ENCODE measurements at places on chromosomes 13 and 19.

- DNase-seq, result no peak
Observed at GRCh38 chr13:40031031-40031430, 375.6 kb downstream of the COG6 start.

- no peak for DNase-seq
Observed at GRCh38 chr13:33096886-33097605, 80.8 kb downstream of the KL start.

DNA sequence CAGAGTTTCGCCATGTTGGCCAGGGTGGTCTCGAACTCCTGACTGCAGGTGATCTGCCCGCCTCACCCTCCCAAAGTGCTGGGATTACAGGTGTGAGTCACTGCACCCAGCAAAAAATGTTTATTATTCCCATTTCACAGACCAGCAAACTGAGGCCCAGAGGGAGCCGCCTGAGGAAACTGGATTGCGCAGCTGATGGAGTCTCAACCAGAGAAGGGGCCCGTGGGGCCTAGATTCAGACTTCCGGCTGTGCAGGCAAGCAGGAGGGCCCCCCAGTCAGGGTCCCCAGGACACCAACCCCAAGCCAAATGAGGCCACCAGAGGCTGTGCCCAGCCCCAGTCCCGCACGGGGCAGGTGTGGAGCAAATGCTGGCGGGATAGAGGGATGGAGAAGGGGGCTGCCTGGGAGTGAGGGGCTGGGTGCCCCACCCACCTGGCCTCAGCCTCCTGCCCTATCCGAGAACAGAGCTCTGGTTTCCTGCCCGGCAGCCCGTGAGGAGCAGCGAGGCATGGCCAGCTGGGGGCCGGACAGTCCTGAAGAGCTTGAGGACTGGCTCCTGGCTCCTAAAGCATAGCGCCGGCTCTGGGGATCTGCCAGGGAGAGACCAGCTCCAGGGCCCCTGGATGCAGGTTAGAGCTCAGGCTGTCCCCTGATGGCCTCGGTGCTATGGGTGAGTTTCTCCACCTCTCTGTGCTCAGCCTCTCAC lies 22.0 kb downstream of the MISP start:
- DNase-seq, result no peak

DNA sequence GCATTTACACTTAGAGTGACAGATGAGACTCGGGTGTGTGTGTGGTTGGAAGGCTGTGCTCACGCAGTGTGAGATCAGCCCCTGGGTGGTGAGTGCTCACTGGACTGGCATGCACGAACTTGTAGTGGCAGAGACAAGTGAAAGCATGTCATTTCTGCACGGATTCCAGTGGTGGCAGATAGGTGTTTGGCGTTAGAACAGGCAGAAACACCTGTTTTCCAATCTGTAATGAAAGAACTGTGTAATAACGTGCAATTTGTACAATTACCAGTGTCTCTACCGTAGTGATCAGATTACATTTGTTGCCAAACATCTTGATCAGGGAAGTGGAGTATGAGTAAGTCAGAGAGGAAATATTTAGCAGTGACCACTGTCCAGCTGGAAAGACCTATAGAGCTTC lies 8.2 kb downstream of the LAMP1 start:
- DNase-seq, result no peak

GRCh38 chr13:25943081-25943480 lies 108.7 kb downstream of the SHISA2 start:
- DNase-seq, result no peak

- no peak for DNase-seq
Observed at GRCh38 chr13:31875134-31875533, 135.8 kb downstream of the RXFP2 start.

GRCh38 chr19:40376286-40376862 lies 13.6 kb downstream of the HIPK4 start:
- no peak for DNase-seq

- peak; percentile 86 for DNase-seq
Observed at GRCh38 chr19:32339988-32340874, 5.2 kb upstream of the ZNF507 start.

GRCh38 chr19:16394681-16395375 lies 70.2 kb downstream of the KLF2 start:
- no peak for DNase-seq

DNA sequence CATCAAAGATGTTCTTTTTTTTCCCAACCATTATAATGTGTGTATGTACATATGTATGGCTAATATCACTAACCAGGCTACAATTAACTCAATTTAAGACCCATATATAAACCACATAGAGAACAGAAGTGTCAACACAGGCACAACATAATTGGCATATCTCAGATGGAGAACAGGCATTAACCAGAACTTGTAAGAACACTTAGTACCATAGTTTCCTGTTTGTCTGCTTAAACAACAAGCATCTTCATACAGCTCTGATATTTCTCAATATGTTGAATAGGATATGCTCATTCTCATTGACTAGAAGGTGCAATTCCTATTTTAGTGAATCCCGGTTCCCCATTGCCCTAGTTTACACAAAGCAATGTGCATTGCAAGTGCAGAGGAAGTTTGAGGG lies 116.9 kb upstream of the EDNRB start:
- DNase-seq, result no peak

GRCh38 chr13:73210218-73210883 lies 151.5 kb downstream of the KLF5 start:
- no peak for DNase-seq

GRCh38 chr13:26071691-26072090 lies 19.9 kb upstream of the SHISA2 start:
- DNase-seq, result no peak

DNA sequence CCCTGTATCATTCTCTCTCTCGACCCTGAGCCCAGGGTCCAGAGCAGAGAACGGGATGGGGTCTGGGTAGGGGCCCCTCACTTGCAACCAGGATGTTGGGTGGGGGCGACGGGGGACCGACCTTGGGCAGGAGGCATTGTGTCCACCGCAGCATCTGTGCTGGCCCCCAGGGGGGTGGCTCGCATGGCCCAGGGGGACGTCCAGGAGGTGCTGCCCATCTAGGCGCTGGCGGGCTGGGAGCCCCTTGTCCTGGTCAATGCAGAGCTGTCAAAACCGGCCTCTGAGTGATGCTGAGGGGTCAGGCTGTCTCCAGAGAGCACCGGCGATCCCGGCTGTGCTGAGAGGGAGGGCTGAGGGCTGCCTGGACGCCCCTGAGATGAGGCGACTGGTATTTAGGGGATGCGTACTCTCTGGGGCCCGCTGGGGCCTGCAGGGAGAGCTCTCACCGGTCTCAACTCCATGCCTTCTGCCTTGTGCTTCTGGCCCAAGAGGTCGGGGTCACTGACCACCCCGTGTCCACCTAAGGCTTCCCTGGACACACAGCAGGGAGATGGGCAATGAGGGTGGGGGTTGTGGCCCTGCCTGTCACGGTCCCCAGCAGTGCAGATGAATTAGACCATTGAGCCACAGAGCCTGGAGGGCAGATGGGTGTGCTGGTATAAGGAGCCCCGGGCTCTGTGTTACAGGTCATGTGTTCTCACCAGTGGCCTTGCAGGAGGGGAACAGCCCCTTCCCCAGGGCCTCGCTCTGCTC lies 8.6 kb downstream of the RPS9 start:
- DNase-seq, result no peak

DNA sequence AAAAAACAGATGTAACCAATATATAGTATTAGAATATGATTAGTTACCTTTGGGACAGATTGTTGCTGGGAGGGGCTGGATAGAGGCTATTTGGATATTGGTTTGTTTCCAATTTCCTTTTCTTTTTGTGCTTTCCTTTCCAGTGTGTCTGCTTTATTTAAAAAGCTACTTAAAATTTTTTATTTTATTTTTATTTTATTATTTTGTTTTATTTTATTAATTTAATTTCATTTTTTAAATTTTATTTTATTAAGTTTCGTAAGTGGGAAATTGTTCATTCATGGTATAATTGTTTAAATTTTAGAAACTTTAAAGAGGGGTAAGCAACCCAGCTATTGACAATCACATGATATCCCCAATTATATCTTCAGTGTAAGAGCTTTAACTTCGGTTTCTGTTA lies 2077.0 kb upstream of the PCDH20 start:
- no peak for DNase-seq

- DNase-seq, result no peak
Observed at GRCh38 chr19:2300533-2300932, 7.4 kb downstream of the LINGO3 start.

- no peak for DNase-seq
Observed at GRCh38 chr13:97573011-97573410, 139.0 kb downstream of the RAP2A start.

GRCh38 chr19:16825312-16826052 lies 3.7 kb upstream of the SIN3B start:
- no peak for DNase-seq

- DNase-seq, result no peak
Observed at GRCh38 chr13:44266305-44266704, 107.3 kb upstream of the SERP2 start.

GRCh38 chr13:92175330-92175729 lies 776.9 kb downstream of the GPC5 start:
- no peak for DNase-seq

DNA sequence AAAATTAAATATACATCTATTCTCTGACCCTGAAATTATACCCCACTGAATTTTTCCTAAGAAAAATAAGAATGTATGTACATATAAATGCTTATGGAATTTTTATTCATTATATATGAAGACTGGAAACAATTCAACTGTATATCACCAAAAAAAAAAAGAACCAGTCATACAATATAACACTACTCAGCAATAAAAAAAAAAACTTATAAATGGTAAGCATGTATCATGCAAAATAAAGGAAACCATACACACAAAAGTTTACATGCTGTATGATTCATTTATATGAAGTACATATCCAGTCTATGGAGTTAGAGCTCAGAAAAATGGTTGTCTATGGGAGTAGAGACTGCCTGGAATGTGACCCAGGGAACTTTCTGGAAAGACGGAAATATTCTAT lies 199.4 kb upstream of the MIR17HG start:
- DNase-seq, result no peak

GRCh38 chr19:33684538-33685232 lies 62.9 kb downstream of the CHST8 start:
- peak; percentile 39 for DNase-seq

DNA sequence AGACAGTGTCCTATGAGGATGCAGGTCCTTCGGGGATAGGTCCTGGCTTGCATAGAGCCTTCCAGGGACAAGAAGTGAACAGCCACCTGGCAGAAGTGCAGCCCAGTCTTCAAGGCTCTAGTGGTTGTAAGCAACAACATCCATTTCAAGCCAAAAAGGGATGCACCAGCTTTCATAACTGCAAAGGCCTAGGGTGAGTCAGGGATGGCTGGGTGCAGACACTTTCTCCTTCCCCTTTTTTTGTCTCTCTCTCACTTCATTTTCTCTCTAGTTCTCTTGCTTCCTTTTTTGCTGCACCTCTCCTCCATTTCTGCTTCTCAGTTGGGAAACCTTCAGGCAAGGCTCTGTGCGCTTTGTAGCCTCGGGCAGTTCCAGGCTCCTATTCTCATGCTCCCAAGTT lies 196.2 kb upstream of the ZNF536 start:
- DNase-seq, result no peak

DNA sequence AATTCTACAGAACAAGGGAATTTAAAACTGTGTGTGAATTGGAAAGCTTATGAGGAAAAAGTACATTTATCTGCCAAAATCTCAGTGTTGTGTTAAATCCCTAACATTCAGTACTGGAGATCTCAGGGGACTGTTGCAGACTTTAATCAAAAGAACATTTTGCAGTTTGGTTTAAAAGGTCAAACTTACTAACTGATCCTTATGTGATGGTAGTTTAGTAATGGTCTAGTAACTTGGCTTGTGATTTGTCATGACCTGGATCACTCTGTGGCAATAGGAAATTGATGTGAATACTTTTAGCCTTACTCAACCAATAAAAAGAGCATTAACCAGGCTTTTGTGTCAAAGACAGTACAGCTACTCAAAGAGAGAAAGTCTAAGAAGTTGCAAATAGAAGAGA lies 862.1 kb upstream of the MIR17HG start:
- no peak for DNase-seq

GRCh38 chr19:35509018-35509652 lies 4.3 kb downstream of the DMKN start:
- DNase-seq, result no peak

DNA sequence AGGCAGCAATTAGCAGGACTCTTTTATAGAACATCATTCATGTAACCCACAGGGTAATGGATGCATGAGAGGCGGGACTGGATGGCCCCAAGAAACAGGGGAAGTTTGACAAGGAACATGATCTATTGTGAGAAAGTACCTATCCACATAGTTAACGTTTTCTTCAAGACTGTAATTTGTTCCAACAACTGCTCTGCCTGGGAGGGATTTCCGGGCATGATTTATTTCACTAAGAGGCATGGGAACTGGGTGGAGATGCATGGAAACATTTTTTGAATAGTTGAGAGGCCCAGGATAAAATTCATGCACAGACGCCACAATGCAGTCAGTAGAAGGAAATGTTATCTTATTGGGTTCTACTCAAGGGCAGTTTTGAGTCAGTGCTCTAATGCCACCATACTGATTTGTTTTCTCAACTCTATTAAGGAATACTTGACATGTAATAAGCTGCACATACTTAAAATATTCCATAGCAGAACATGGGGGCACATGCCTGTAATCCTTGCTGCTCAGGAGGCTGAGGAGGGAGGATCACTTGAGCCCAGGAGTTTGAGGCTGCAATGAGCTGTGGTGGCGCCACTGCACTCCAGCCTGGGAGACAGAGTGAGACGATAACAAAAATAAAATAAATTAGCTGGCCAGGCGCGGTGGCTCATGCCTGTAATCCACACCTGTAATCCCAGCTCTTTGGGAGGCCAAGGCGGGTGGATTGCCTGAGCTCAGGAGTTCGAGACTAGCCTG lies 9.9 kb upstream of the ATG4D start:
- DNase-seq, result no peak

- no peak for DNase-seq
Observed at GRCh38 chr13:113567681-113568080, 16.9 kb upstream of the TFDP1 start.

GRCh38 chr19:53389978-53390377 lies 5.0 kb upstream of the ZNF765 start:
- DNase-seq, result no peak

- DNase-seq, result no peak
Observed at GRCh38 chr19:38409631-38410133, 6.8 kb downstream of the FAM98C start.

- DNase-seq, result peak; percentile 47
Observed at GRCh38 chr13:21232196-21232595, 55.7 kb downstream of the MRPL57 start.

- no peak for DNase-seq
Observed at GRCh38 chr13:39129213-39129612, 91.0 kb downstream of the NHLRC3 start.

GRCh38 chr13:19863323-19864023 lies at the start of gene ZMYM5:
ZMYM5 (minus strand) TSS chr13:19863649; CDS start chr13:19852180, 11,469 bp downstream.
- peak; percentile 100 for DNase-seq

DNA sequence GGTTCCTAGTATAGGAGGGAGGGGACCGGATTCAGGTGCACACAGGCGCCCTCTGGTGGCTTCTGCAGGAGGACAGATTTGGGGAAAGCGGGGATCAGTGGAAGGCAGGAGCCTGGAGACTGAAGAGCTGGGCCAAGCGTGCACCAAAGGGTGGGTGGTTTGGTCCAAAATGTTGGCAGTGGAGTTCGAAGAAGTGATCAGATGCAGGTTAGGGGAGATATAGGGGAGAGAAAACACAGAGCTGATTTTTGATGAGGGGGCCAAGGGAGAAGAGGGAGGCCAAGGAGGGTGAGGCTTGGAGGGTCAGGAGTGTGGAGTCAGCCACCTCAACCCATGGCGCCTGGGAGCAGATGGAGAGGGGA lies 6.8 kb upstream of the CARM1 start:
- DNase-seq, result peak; percentile 83

Measured in tibial artery (tissue), 4 donors.